Epithelial cell of proximal tubule (primary cell): ENCODE measurements at places on chromosomes 4 and X. TPM values are rescaled to one million over a fixed set of nuclear protein-coding genes. Genes with fewer than 3 reads are reported as not detected.

DNA sequence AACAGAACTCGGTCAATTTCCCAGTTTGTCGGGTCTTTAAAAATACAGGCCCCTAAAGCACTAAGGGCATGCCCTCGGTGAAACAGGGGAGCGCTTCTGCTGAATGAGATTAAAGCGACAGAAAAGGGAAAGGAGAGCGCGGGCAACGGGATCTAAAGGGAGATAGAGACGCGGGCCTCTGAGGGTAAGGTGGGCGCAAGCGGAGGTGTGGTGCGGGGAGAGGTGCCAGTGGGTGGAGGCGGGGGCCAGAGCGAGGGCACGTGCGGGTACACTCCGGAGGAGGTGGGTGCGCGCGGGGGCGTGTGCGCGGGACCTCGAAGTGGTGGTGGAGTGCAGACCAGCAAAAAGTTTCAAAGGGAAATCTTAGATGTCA, 787 bp upstream of the TET2 start:
- no peak for DNase-seq

DNA sequence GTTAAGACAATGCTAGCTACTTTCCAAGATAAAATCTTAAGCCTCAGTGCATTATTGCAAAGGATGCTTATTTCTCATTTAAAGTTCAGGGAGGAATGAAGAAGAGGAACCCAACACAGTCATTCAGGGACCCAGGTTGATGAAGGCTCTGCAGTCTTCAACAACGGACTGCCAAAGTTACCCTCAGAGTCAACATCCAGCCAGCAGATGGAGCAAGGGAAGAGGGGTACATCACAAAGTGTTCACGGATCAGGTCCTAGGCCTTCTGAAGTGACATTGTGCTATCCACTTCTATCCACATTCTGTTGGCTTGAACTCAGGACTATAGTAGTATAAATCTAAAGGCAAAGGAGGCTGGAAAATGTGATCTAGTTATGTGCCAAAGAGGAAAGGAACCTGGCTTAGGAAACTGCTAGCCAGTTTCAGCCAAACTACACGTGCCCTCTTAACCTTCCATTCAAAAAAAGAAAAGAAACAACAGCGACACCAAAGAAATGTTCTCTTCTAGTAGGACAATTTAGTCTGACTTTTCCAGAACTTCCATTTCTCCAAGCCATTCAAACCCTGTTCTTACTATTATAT, 28.8 kb downstream of the NKX6-1 start:
- DNase-seq, result no peak

DNA sequence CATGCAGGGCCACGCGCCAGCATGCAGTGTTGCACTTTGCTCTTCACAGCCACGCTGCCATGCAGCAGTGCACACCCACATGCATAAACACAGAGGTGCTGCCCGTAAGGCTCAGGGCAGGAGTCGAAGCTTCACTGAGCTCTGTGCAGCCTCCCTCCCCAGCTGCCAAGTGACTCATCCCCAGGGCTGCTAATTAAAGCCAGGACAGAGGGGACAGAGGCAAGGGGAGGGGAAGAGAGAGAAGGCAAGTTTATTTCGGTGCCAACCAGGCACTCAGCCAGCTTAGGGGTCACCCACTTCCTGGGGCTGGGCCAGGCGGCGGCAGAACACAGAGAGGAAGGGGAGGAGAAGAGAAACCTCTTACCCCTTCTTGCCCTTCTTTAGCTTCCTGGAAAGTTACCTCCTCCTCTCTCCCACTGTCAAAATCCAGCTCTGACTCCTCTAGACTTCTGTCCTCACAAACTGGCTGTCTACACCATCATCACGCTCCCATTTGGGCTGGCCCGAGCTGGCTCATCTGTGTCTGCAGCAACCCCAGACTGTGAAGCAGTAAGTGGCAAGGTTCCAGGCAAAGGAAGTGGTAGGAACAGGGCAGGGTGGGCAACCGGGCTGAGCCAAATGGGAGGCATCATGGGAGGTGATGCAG, 6.2 kb upstream of the IQSEC2 start:
- no peak for DNase-seq

- DNase-seq, result no peak
Observed at GRCh38 chr4:89269121-89269666, 38.4 kb downstream of the GPRIN3 start.

- DNase-seq, result no peak
Observed at GRCh38 chr4:146482788-146483187, 39.0 kb downstream of the SLC10A7 start.

The TMPRSS11F gene
- not detected in 2 replicates for total RNA-seq

The LUZP4 gene
- total RNA-seq, result not detected in 2 replicates
